ENCODE measurements at places on chromosomes 5 and 9.

GRCh38 chr5:14840624-14841023 is 31.0 kb downstream of the ANKH start:
- DNase-seq, result no peak

GRCh38 chr5:146706321-146706972 is 172.1 kb downstream of the PPP2R2B start:
- DNase-seq, result no peak

DNA sequence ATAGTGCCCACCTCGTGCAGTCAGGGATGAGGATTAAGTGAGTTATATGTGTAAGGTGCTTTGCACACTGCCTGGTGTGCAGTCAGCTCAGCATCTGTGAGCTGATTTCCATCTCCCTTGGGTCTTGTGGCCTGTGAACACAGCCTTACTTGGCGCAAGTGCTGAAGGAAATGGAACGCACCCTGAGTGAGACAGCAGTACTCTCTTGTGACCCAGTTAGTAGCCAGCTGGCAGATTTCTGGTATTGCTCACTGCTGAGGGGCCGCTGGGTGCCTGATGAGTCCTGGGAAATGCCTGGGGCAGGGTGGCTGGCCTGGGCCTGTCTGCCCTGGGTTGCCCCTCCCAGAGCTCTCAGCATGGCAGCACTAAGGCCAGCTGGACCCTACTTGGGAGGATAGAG is 90.9 kb upstream of the BOD1 start:
- DNase-seq, result peak; percentile 61

- no peak for DNase-seq
Measured at GRCh38 chr9:120934281-120934680, 7.7 kb upstream of the TRAF1 start.

DNA sequence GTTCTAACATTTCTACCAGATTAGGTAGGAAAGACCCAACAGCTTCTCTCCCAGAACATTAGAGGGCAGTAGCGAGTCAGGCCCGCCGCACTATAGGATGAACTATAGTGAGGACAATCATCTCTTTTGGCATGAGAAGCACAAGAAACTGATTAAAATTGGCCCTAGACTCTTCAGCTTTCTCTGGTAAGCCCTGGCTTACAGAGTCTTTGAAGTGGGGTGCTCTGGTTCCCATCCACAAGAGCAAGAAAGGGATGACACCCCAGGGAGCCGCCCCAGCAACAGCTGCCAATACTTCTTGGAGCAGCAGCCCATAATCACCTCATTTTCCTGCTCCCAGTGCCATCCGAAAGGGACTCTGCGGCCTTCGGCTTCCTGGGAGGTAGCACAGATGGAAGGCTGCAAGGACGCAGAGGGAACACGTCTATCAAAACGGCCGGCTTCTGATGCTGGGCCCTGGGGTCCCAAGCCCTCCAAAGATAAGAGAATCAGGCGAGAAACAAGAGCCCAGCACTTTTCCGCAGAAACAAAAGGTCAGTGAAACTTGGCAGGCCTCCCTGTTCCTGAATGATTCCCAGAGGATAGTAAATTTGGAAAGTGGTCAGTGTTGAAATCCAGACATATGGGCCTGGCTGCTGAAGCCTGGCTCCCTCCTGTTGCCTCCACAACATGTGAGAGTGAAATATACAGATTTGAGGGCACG is 69.3 kb downstream of the HSD17B3 start:
- peak; percentile 23 for DNase-seq

GRCh38 chr9:130699047-130699446 is 5.5 kb downstream of the EXOSC2 start:
- DNase-seq, result no peak

- DNase-seq, result no peak
Measured at GRCh38 chr9:134625361-134626068, 16.1 kb upstream of the COL5A1 start.

DNA sequence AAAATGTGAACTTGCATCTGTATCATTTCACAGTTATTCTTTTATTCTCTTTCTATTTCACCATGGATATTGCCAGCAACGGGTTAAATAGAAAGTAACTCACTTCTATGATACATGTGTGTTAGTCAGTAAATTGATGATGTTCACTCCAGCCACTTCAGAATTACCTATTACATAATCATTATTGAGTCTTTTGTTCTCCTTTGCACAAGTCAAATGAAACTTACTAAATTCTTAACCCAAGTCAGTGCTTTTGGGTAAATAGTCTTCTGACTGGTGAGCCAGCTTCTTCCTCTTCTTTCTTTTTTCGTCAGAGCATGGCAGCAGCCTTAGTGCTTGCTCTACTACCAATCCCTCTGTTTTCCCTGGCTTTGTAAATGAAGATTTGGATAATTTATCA is 344.3 kb downstream of the RAB3C start:
- no peak for DNase-seq

DNA sequence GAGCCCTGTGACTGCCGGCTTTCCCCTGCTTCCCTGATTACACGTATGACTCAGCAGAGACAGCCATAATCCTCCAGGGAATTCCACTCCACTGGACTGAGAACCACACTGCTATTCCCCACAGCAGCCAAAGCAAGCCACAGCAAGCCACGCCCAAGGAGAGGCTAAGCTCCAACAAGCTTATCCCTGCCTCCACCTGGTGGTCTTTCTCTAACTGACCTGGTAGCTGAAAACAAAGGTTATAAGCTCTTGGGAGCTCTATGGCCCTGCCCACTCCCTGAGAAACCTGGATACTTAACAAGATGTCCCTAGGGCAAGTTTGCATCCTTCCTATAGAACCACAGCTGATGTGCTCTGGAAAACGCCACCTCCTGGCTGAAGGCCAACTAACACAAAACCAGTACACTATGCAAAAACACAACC is 613.7 kb upstream of the CDH18 start:
- DNase-seq, result no peak

- no peak for DNase-seq
Measured at GRCh38 chr9:676780-677438, 164.6 kb upstream of the DMRT1 start.

Data from GM04504 (cell line).